ENCODE measurements at places on chromosomes 3 and 15.

GRCh38 chr3:189202583-189202982 lies 30.8 kb downstream of the TPRG1 start:
- ATAC-seq, result no peak

- no peak for ATAC-seq
Observed at GRCh38 chr3:61169621-61170251, 81.5 kb downstream of the FHIT start.

- ATAC-seq, result no peak
Observed at GRCh38 chr3:139715743-139716360, 38.1 kb upstream of the NMNAT3 start.

- no peak for ATAC-seq
Observed at GRCh38 chr15:74960286-74960685, 3.7 kb upstream of the RPP25 start.

GRCh38 chr3:186953011-186953487 lies 22.7 kb downstream of the ST6GAL1 start:
- no peak for ATAC-seq

GRCh38 chr3:23837691-23838090 lies 31.9 kb downstream of the UBE2E1 start:
- ATAC-seq, result no peak

DNA sequence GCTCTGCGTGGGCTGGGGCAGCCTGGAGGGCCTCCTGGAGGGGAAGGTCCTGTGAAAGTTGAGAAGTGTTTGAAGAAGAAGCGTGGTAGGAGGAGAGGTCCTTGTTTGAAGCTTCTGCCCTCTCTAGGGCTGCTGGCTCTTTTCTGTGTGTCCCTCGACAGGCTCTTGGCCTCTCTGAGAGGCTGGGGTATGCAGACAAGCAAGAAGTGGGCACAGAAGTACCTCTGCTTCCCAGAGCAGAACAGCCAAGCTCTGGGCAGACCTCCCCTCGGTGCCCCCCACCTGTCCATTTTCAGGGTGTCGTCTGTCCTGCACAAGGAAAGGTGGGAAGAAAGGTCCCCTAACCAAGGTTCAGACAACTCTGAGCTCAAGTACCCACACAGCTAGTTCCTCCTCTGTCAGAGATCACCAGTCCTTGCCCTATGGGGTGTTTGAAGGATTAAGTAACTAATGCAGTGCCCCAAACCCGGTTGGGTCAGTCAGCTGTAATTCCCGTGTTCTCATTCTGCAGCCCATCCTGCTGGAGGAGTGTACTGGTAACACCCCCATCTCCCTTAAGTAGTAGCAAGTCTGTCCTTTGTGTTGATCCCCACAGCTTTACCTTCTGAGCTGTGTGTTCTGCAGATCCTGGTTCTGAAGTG lies 6.3 kb downstream of the CSK start:
- ATAC-seq, result no peak

DNA sequence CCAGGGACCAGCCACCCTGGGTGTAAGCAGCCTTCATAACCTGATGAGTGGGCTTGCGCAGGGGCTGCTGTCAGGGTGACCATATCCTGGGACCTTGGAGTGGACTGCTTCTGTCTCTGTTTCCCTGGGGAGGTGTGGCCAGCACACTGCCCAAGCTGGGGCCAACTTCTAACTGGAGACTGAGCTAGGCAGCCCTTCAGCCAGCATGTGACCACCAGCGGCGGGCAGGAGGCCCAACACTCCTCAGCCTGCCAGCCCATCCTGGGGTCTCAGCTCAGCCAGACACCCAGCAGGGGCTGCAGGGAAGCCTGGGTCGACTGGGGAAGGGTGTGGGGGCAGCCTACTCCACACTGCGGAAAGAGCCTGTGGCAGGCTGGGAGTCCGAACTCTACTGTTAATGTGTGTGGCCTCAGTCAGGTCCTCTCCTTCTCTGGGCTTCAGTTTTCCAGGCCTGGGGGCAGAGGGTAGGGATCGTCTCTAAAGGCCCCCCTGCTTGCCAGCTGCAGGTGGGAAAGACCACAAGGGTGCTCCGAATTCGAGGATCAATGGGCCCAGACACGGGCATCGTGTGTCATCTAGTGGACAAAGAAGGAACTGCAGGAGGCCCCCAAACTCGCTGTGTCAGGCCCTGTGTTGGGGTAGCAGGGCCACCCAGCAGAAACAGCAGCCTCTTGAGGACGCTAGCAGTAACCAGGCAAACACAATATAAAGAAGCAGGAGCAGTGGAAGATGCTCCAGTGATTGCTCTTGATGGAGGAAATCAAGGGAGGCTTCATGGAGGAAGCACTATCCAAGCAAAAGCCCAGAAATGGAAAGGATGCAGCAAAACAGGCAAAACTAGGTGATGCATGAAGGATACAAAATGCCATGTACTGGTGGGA lies 2.0 kb upstream of the SEMA3G start:
- ATAC-seq, result peak; percentile 64

DNA sequence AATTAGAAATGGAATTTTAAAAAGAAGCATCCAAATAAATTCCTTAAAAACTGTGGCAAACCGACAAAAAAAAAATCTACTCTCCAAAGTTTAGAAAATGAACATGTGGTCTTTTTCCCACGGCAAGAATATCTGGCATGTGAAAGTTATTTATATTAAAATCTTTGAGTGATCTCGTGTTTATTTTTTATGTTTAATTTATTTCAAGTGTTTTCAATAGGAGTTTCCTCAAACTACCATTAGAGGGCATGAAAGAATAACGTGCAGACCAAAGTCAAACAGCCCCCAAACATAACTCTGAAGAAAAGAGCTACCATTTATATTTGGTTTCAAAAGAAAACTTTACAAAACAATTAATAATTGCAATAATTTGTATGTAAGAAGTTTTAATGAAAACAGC lies 286.4 kb downstream of the ZIC4 start:
- ATAC-seq, result no peak

DNA sequence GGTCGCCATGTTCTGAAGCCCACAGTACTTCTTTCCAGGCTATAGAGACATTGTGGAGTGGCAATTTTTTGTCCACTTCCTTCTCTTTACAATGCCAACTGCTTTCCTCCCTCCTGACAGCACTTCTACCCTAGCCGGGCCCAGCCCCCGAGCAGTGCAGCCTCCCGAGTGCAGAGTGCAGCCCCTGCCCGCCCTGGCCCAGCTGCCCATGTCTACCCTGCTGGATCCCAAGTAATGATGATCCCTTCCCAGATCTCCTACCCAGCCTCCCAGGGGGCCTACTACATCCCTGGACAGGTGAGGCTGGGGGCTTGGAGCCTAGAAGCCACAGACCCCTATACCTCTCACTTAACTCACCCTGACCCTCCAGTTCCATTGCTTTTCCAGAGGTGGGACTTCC lies 2.8 kb downstream of the EIF4G1 start:
- no peak for ATAC-seq

DNA sequence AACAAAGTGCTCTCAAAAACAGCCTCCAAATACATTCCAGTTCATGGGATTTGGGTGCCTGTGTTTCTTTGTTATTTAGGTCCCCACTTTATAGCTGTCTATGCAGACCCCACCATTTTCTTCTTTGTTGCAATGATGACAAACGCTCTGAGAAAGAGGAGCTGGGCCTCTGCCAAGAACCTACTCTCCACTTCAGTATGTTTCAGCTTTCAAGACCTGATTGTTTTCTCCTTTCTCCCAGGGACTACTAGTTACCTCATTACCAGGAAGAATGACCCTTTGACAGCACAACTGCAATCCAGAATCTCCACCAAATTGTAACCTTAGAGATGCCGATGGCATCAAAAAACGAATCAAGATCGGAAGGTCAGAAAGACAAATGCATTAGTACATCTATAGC lies 236.8 kb downstream of the MEIS2 start:
- ATAC-seq, result no peak

- no peak for ATAC-seq
Observed at GRCh38 chr15:60557191-60557618, 78.3 kb upstream of the ICE2 start.

DNA sequence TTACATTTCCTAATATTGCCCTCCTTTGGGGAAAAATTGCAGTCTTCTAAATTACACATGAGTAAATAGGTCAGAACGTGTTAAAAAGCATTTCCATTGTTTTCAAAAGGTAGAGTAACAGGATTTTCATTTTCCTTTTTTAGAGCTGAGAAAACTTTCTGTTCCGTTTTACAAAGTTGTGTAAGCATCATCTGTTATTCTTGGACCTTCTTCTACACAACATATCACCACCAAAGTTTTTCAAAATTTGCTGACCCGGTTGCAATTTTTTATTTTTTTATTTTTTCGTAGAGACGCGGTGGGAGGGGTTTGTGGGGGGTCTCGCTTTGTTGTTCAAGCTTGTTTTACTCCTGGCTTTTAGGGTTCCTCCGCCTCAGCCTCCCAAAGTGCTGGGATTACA lies 1.1 kb downstream of the CCDC39 start:
- no peak for ATAC-seq

DNA sequence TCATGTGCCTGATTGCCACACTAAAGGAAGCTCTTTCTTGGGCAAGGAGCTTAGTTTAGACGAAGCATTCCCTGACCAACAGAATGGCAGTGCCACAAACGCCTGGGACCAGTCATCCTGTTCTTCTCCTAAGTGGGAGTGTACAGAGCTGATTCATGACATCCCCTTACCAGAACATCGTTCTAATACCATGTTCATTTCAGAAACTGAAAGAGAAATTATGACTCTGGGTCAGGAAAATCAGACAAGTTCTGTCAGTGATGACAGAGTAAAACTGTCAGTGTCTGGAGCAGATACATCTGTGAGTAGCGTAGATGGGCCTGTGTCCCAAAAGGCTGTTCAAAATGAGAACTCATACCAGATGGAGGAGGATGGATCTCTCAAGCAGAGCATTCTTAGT lies 18.4 kb downstream of the SENP5 start:
- no peak for ATAC-seq

GRCh38 chr3:12369598-12369997 lies 80.7 kb downstream of the PPARG start:
- no peak for ATAC-seq

- no peak for ATAC-seq
Observed at GRCh38 chr3:139836698-139837464, 98.1 kb upstream of the CLSTN2 start.

DNA sequence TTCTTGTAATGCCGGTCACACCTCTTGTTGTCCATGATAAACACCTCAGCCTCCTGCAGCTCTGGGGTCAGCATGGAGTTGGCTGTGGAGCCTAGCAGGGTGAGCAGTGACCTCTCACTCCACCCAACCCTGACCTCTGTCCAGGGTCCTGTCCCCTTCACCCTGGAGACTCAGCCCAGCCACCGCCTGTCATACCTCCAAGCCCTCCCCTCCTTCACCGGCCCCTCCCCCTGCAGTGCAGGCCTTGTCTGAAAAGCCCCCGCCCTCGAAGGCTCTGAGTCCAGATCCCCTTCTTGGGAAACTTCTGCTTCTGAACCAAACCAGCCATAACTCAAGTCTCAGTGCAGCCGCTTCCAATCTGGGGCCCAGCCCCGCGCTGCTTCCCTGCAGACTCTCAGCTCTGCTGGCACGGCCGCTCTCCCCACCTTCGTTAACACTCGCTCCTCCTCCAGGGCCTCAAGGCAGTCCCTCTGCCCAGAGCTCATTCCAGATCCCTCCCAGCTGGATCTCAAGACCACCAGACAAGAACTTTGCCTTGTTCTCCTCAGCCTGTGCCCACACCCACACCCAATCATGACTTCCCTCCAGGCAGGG lies 25.4 kb upstream of the PRSS50 start:
- ATAC-seq, result no peak

GRCh38 chr15:48652510-48653076 lies 7.1 kb upstream of the FBN1 start:
- no peak for ATAC-seq

GRCh38 chr3:30475809-30476178 lies 130.6 kb upstream of the TGFBR2 start:
- no peak for ATAC-seq

DNA sequence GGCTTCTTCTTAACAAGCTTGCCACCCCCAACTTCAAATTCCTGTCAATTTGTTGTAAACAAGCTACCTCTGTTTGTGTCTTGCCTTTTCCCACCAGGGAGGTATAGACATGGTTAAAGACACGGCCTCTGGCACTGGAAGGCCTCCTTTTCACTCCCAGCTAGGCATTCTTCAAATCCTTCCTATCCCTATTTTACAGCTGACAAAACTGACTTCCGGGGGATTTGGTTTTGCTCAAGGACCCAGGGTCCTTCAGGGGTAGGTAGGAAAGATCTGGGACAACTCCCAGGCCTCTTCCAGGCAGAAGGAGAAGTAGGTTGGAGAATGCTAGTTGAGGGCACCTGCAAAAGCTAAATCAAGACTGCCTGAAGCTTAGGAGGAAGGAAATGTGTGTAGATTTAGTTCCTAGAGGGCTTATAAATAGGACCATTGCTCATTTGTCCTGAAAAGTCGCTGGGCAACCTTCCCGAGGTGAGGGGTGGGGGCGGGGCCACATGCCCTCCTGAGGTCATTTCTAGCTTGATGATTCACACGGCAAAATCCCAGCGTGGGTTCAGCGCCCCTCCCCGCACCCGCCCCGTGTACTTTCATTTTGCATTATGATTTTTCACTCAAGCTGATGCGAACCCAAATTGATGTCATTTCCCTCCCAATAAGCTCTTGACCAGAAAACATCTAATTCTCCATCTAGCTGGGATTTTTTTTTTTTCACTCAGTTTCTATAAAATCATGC lies 365.5 kb downstream of the SHQ1 start:
- peak; percentile 69 for ATAC-seq

GRCh38 chr15:62603742-62604141 lies 438.7 kb upstream of the C2CD4B start:
- ATAC-seq, result no peak

DNA sequence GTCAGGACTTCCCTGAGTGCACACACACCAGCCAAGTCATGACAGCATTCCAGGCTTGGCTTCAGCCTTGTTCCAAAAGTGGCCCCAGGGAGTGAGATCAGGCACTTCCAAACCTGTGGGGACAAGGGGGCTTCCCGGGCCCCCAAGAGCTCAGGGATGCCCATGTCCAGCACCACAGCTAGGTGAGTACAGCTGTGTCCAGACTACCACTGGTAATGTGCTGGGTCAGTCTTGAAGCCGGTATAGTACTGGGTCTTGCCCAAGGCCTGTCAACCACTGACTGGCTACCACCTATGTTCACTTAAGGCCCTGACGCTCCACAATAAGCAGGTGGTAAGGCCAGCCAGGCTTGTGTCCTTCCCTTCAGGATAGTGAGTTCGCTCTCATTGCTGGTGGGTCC lies 249.3 kb downstream of the UNC13C start:
- ATAC-seq, result no peak

- no peak for ATAC-seq
Observed at GRCh38 chr3:10195366-10196089, 30.8 kb downstream of the IRAK2 start.

DNA sequence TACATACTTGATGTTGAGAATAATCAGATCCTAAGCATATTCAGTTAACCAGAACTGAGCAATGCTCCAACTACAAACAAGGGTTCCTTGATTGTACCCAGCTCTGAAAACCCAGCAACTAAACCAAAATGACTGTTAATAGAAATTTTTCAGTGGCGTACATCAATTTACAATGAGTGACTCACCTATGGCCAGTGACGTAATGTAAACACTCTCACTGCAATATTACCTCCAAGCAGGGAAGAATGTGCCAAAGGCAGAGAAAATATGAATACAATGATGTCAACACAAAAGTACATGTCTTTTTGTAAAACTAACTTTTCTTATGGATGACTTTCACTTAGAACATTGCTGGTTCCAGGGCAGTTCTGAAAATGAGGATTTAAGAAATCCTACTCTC lies 611.3 kb downstream of the EDEM1 start:
- no peak for ATAC-seq

GRCh38 chr3:21704796-21705195 lies 46.2 kb downstream of the ZNF385D start:
- ATAC-seq, result no peak

All from motor neuron (in vitro differentiated cells).